AG04449 (cell line): ENCODE measurements at places on chromosomes 3 and 15.
A peak's percentile ranks its signal among the peaks of the same experiment; 100 is the strongest.

DNA sequence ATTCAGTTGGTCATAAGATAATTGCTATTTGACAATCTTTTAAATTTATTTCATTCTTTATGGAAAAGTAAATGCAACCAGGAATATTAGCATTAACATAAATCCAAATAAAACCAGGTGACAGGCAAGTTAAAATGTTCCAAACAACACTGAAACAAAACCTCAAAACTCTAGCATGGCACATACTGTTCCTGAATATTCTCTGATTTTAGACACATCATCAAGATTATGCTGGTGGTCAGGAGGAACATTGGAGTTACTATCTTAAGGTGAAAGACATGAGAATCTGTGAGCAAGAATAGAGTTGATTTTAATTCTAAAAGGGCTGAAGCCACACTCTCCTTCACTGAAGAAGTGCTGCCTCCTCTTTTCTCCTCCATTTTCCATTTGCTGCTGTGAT, 421.0 kb upstream of the THBS1 start:
- DNase-seq: no peak

DNA sequence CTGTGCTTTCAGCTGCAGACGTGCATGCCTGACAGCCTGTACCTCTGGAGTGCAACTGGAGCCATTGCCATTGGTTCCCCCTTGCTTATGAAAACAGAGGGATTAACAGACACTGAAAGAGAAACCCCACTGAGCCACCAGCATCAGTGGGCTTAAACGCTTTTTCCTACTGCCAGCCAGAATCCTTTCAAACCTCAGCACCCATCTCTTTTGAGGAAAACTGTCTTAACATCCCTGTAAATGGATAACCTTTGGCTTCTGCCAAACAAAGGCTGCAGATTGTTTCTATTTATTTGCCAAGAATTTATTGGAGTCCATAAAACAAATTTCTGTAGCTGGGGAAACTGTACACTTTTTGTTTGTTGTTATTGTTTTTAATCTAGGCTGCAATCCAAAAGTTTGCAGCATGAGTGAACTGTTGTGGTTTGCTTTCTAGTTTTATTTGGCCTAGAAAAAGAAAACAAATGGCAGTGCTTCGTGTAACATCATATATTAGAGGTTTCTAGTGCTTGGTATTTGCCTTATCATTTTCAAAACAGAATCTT, 369.2 kb upstream of the IL12A start:
- no peak for DNase-seq

DNA sequence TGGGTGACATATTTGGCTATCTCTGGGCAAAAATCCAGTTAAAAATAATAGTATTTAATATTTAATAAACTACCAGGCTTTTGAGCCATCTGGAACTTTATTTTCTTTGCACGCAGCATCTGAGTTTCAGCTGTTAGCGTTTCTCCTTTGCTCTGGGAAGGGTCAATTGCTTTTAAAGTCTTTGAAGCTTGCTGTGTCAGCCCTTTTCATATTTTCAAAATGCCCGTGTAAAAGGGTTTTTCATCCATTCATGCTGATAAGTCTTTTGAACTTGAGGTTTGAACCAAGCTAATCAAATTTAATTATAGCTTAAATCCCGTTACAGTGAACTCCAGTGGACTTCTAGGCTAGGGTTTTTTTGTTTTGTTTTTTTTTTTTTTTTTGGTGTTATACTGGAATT, 79.1 kb downstream of the SLC25A26 start:
- DNase-seq: no peak

DNA sequence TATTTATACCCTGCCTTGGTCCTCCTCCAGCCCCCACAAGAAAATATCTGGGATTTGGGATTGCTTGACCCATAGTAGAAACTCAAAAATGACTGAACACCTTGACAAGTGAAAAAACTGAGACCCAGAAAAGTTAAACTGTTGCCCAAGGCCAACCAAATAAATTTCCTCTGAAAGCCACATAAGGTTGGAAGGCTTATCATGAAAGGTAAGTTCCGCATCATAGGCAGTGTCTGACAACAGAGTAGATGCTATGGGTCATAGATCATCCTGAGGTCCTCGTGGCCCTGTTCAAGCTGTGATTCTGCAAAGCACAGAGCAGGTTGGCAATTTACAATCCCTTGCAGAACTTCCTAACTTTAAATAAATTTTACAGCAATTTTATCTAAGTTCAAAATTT, 140.8 kb upstream of the TSC22D2 start:
- DNase-seq: no peak

GRCh38 chr3:187999821-188000220, 154.1 kb upstream of the LPP start:
- no peak for DNase-seq

DNA sequence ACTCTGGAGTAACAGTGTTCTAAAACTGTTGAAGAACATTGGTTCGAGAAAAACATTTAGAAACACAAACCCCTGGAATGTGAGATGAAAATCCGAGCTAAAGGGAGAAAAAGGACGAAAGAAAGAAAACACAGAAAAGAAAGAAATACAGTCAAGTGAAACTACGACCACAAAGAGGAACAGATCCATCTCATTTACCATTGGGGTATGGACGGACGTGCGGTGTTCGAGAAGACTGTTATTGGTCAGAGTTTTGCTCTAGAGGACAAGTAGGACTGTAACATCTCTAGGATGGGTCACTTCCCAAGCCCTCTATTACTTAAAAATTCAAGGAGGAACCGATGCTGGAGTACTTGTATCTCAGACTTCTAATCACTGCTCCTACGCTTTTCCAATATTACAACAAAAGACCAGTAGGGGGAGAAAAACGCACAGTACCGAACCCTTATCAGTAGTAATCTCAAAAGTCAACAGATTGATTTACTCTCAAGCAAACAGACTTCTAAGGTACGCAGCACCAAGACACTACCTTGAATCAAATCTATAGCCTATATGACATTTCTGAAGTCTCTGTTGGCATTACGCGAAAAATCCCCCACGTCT, 1.1 kb upstream of the PIK3CA start:
- DNase-seq: no peak

DNA sequence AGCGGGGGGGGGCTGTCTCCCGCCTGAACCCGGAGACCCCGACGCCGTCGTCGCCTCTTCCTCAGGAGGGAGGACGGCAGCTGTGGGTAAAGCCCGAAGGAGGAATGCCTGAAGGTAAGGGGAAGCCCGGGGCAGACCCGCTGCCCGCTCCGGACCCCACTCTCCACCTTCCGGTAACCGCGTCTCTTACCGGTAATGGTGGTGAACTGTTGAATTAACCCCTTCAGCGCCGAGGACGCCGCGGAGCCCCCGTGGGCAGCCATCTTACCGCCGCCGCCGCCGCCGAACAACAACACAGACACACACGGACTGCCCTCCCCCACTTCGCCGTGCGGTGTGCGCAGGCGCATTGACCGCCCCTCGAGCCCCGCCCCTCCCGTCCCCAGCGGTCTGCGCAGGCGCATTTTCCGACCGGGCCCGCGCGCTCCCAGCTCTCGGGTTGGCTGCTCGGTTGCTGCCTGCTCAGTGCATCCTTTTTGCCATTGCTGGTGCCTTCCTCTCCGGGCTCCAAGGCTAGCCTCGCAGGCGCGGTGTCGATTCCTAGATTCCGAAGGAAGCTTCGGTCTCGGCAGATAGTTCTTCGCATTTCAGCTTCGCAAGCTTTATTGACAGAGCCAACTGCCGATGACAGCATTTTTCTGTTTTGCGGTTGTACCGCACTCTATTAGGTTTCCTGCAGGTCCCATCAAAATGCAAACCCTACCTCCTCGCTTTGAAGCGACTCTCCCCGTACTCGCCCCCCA, at the start of gene UBXN7:
TSS of gene UBXN7 (minus strand) at position 291 of the 743 bp plus-strand sequence. CDS start at position 263, 28 bp downstream.
- peak; percentile 33 for DNase-seq

DNA sequence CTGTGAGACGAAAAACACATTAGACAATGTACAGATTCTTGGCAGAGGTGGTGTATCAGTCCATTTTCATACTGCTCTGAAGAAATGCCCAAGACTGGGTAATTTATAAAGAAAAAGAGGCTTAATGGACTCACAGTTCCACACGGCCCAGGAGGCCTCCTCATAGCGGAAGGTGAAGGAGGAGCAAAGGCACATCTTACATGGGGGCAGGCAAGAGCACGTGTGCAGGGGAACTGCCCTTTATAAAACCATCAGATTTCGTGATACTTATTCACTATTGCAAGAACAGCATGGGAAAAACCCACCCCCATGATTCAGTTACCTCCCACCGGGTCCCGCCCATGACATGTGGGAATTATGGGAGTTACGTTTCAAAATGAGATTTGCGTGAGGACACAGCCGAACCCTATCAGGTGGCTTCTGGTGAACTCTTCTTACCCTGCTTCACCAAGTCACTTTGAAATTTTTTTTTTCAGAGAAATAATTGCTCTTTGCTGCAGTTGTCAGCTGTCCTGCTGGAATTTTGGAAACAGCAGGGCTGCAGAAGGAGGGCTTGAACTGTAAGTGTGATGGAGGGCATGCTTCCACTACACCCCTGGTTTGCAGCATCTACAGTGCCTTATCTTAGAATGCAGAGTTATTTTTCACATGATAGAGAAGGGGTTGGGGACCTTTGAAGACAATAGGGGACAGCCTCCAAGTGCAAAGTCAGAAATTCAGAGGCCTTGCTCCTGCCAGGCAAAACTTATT, 2.9 kb upstream of the IGF2BP2 start:
- no peak for DNase-seq

- no peak for DNase-seq
These were observed 65.2 kb downstream of the TBL1XR1 start for GRCh38 chr3:177131927-177132636.

GRCh38 chr15:43749690-43750345, 3.6 kb downstream of the PDIA3 start:
- DNase-seq: no peak

DNA sequence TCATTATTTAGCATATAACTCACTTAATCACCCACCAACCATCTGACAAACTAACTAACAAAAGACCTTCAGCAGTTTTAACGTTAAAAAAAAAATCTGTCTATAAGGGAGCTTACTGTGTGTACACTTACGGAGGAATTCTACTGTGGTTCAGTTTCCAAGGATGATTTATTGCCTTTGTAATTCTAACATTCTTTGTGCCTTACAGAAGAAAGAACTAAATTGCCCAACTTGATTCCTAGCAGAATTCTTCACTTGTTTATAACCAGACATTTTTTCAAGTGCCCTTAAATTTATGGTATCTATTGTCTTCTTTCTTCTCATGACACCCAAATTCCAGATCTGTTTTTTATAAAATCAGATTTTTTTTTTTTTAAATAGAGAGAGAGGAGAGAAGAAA, 119.7 kb upstream of the IGSF10 start:
- peak; percentile 31 for DNase-seq

DNA sequence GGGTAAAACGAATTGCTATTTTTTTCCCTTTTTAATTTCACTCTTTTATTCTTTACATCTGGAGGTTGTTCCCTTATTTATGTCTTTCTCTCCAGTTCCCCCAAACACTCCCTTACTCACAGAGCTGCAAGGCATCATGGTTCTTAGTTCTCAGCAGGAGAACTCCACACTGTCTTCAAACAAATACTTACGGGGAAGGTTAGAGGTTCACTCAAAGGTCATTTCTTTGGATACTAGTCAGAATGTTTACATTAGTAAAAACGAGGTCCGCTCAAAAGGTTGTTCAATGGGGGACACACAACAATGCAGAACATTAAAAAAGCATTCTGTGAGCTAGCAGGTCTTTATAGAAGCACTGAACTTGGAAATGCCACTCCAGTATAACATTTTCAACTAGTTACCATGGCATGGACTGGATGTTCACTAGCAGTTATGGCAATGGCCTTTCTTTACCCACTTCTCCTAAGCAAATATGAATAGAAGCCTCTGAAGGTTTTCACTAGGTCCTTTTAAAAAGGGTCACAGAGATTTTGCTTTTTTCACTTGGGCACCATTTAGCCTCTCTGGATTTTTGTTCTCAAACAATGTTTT, 201.7 kb downstream of the MEIS2 start:
- DNase-seq: no peak

DNA sequence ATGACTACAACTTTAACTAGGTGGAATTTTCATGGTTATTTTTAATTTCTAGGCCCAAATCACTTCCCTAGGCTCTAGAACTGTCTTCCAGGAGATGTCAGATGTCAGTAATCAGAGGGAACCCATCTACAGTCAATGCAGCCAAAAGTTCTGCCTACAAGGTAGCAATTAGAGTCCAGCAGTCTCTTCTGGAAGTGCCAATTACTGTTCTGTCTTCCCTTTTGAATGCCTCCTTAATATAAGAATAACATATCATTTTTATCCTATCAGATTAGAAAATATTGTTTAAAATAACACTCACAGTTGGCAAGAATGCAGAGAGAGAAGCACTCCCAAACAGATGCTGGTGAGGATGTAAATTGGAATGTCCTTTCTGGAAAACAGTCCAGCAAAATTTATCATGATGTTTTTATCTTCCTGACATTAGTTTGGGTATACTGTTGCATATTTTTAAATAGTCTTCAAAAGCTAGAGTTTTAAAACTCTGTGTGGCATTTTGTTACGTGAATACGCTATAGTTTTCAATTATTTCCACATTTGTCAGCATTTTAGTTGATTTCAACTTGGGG, 543.7 kb downstream of the FHIT start:
- no peak for DNase-seq

DNA sequence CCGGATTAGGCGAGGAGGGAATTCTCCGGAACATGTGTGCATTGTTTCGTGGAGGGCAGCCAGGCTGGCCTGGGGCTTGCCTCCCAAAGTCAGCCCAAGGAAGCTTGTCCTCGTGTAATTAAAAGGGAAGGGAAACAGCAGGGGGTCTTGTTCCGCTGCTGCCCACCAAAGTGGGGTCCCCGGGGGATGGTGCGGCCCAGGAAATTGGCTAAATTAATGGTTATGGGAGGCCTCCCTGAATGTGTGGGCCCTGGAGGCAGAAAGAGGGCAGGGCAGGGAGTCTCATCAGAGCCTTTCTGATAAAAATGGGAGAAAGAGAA, 118.1 kb downstream of the OPA1 start:
- no peak for DNase-seq

- no peak for DNase-seq
These were observed 33.7 kb downstream of the LARP6 start for GRCh38 chr15:70820214-70820613.

- no peak for DNase-seq
These were observed 1.5 kb upstream of the AMIGO3 start for GRCh38 chr3:49720855-49721595.

GRCh38 chr15:73983211-73983727, 8.8 kb downstream of the STOML1 start:
- DNase-seq: no peak

DNA sequence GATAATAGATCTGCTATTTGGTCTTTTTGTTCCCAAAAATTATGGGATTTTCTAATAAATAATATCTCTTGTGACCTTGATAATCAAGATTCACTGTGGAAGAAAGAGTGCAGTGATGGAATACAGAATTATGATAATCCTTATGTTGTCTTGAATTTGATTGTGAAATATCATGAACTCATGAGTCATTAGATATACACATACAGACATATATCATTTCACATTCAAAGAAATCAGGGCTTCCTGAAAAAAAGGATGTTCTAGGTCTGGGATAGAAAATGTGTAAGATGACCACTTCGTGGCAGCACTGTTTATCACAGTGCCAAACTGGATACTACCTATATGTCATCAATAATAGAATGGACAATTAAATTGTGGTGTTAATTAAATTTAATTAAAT, 97.7 kb downstream of the DPH6 start:
- DNase-seq: no peak
